ENCODE measurements at places on chromosomes 2 and 18. TPM values are rescaled to one million over a fixed set of nuclear protein-coding genes. Genes with fewer than 3 reads are reported as not detected.

- DNase-seq, result no peak
Observed at GRCh38 chr2:108980076-108980475, 8.9 kb downstream of the EDAR start.

DNA sequence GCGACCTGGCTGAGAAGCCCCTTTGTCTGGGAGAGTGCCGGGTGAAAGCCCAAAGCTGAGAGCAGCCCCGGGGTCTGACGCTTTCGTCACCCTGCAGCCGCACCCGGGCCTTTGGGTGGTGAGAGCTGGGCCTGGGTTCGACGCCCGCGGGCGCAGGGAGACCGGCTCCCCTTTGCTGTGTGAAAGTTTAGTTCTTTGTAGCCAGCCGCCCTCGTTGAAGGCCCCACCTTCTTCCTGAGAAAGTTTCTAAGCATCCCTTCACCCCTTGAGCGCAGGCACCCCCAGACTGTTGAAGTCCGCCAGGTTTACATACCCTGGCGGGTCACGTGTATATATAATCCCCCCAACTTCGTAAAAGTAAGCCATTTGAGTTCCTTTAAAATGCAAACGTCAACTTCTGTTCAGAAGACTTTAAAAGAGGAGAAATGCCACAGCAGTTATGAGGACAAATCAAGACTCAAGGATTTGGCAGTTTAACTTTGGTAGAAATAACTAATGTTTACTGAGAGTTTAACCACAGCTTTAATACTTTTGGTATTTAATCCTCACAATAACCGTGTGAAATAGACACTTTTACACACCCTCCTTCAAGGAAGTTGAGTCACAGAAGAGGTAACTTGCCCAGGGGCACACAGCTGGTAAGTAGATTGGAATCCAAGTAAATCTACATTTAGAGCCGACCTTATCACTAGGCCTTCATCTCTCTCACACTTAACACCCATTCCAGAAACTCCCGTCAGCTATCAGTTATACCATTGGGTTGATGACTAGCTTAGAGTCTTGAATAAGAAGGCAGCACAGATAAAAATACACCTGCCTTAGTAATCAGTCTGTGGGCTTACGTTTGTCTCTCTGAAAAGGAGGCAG is 1.1 kb upstream of the MBOAT2 start:
- no peak for DNase-seq

DNA sequence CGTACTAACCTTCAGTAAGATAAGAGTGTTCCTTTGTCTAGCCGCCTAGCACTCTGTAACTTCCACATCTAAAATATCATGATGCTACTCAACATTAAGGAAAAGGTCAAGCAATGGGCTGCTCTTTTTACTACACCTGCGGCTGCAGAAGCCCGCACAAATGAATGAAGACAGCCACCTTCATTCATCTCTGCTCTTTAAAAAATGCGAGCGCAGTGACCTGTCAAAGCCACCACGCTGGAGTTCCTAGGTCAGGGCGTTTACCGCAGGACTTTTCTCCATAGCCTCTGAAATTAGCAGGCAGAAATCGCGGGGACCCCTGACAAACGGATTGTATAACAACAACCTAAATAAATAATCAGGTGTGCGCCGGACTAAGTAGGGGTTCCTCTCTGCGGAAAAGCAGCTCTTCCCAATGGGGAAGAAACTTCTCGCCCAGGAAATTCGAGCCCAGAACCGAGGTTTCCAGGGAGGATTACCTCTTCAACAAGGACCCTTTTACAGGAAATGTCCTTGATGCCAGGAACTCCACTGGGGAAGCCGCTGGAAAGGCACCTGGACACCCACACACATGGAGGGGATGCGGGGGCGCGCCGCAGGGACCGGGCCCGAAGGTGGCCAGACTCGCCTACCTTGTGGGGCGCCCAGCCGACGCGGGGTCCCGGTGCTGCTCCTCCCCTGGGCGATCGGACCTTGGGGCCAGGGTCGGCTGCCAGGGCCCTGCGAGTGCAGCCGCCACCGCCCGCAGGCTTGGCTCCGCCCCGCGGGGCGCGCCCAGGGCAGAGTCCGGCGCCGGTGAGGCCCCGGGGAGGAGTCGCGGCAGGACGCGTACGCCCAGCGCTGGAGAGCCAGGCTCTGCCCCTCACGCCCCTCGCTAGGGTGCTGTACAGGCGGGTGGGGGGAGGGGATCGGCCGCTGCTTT is at the start of gene CCDC68:
Gene CCDC68, minus strand, starts transcription at position 758 of the 922 bp plus-strand sequence. CDS start 16,670 bp downstream, outside the sequence.
- no peak for DNase-seq

SKOR2 gene
- total RNA-seq, result not detected

POTEC gene
- total RNA-seq, result not detected

GRCh38 chr2:1170241-1170640 is 219.6 kb downstream of the SNTG2 start:
- no peak for DNase-seq

DNA sequence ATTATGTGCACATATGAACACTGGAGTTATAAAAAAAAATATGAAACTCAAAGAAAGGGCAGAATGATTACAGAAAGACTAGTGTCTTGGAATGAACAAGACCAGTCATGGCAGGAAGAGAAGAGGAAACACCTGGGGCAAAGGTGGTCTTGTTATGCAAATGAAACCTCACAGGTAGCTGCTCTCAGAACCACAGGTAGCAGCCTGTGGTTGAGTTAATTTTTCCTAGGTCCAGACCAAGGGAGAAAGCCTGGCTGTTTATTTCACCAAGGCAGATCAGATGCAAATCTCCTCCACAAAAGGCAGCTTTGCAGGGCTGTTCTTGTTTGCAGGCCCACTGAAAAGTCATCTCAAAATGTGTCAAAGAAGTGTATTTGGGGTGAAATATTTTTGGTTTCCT is 785.8 kb downstream of the RNF144A start:
- DNase-seq, result no peak

HAAO gene
- 5.9 TPM for total RNA-seq

DNA sequence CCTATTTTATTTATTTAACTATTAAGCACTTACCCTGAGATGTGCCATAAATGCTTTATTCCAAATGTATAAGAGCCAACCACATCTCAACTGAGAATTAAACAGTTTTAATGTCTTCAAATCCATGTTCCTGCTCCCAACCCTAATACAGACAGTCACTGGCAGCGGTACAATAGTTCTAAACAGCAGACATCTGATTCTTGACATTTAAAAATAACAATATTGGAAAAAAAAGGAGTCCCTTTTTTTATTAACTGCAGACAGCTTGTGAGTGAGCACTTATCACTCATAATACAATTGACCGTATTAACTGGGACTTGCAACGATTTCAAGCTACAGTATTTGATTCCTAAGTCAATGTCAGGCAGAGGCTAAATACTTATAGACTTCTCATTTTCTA is 424.6 kb downstream of the TGIF1 start:
- no peak for DNase-seq

- DNase-seq, result no peak
Observed at GRCh38 chr2:171991027-171991426, 8.7 kb upstream of the METAP1D start.

COL3A1 gene
- 123 TPM for total RNA-seq

ST8SIA3 gene
- 0.25 TPM for total RNA-seq

- no peak for DNase-seq
Observed at GRCh38 chr2:180017784-180018183, 10.7 kb upstream of the CWC22 start.

DNA sequence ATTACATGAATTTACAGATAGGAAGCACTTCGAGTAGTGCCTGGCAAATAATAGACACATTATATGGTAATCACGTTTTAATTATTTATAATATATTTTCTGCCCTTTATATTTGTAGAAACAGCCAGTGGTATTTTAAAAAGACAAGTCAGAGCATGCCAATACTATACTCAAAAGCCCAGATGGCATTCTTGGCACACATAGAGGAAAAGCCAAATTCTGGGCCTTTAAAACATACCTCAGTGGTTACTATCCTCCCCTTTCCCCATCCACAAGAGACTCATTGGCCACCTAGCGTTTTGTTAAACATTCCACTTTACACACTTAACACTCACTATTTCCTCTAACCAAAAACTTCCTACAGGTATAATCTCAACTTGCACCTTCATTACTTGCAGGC is 63.3 kb upstream of the ZNF804A start:
- DNase-seq, result no peak

DNA sequence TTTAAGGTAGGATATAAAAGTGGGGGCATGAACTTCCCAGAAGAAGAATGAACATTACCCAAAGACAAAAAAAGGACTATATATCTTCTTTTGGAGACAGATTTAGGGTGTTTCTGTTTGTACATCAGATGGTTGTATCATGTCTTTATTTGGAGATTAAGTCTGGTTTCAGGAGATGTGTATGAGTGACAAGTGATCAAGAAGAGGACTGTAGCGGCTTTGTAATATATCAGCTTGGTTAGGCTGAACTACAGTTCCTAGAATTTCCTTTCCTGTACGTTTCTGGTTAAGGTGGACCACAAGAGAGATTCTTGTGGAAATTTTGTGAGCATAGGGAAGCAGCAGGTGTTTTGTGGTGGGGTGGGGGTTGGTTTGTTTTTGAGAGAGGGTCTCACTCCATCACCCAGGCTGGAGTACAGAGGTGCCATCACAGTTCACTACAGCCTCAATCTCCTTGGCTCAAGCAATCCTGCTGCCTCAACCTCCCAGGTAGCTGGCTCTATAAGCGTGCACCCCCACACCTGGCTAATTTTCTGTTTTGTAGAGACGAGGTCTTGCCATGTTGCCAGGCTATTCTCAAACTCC is 287.1 kb upstream of the MGAT5 start:
- DNase-seq, result no peak

PTPN4 gene
- 31.7 TPM for total RNA-seq

- DNase-seq, result no peak
Observed at GRCh38 chr2:72037261-72037666, 110.4 kb downstream of the CYP26B1 start.

LAMA1 gene
- 1.5 TPM for total RNA-seq

ACP1 gene
- 57.9 TPM for total RNA-seq

DNA sequence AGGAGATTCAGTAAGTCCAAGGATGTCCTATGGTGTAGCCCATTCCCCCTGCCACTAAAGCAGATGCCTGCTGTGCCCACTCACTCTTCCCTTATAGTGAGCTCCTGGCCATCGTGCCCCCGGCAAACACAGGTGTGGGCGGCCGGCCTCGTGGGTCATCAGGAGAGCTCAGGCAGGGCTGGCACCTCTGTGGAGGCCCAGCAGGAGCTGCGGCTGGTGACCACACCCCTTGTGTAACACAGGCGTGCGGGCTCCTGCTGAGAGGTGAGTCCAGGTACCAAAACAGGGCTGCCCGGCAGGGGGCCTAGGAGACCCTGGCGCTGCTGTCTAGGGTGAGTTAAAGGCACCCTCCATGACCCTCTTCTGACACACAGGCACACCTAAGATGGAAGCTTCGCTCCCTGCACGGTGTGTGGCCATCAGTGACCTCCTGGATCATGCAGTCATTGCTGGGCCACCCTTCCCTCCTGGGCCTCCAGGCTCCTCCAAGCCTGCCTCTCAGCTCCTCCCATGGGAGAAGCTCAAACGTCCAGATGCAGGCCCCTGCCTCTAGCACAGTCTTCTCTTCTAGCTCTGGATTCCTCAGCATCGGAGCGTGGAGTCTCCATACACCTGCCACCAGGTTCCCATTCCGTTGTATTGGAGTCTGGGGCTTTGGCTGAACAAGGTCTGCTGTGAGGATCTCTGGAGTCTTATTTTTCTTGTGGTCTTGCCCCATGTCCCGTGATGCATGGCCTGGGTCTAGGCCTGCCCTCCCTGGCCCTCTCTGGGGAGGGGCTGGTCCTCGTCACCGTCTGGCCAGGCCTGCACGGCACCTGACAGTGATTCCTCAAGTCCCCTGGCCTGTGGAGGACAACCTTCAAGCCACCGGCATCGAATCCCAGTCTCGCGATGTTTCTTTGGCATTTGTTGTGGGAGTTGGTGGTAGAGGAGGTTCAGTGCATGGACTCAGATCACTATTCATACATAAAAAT is 246.9 kb downstream of the ACKR3 start:
- peak; percentile 81 for DNase-seq

DNA sequence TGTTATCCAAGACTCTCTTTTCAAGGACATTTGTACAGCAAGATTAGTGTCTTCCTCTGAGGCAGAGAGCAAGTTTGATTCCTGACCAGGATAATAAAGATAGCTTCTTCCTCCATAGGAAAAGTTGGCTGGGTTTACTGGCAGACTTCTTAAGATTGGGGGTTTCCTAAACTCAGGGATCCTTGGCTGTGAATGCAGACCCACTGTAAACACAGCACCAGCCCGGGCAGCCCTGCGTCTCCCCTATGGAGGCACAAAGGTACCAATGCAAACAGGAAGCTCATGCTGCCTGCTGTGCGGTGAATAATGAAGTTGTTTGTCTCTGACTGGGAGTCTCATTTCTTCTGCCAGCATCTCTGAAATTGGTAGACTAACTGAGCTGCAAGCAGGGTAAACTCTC is 96.2 kb upstream of the ARHGAP28 start:
- no peak for DNase-seq

DNA sequence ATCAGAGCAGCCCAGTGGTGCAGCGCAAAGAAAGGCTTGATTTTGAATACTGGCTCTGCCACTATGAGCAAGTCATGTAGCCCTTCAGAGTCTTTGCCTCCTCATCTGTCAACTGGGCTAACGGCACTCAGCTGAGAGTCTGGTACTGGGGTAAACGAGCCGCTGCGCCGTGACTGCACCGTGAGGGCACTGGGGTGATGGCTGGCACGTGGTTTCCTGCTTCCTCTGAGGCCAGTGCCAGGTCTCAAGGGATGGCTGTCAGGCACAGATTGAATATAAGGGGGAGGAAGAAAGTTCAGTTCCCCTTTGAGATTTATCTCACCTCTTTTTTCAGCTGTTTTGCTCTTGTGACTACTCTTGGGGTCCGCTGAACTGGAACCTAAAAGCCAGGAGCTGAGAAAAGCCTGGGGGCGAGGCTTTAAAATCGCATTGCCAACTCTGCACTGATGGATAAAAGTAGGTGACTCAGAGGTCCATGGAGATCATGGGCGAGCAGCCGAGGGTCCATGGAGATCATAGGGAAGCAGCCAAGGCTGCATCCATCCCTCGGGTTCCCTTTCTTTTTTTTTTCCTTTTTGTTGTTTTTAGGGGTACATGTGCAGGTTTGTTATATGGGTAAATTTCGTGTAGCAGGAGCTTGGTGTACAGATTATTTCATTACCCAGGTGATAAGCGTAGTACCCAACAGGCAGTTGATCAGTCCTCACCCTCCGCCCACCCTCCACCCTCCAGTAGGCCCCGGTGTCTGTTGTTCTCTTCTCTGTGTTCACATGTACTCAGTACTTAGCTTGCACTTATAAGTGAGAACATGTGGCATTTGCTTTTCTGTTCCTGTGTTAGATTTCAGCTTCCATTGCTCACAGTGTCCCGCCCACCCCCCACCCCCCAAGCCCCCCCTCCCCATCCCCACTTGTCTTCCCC is 114.3 kb downstream of the SPP2 start:
- peak; percentile 47 for DNase-seq

GRCh38 chr2:13745330-13745729 is 887.2 kb upstream of the LRATD1 start:
- no peak for DNase-seq

DNA sequence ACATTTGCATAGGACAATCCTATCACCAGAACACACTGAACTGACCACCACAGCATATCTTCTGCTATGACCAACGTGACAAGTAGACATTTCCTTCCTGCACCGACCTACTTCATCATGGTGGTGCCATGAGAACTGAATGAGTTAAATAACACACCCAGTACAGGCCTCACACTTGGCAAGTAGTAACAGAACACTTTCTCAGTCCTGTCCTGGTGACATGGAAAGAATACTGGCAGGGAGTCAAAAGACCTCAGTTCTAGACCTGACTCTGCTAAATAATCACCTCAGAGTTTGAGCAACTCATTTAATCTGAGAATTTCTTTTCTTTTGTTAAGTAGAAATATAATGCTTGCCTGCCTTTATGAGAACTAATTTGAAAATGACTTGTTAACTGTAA is 186.3 kb upstream of the SMAD7 start:
- DNase-seq, result no peak

GRCh38 chr2:15189216-15189615 is 371.9 kb downstream of the NBAS start:
- no peak for DNase-seq

ACOXL gene
- not detected for total RNA-seq

Measured in vagina (tissue), 2 donors.